ENCODE measurements at places on chromosomes 1 and 21. TPM values are rescaled to one million over a fixed set of nuclear protein-coding genes. Genes with fewer than 3 reads are reported as not detected.

Gene SLC25A34
- total RNA-seq: 13.0 TPM

Gene S100A8
- total RNA-seq: not detected

Gene EPS8L3
- not detected for total RNA-seq

Gene FAM78B
- not detected for total RNA-seq

Gene CHIT1
- total RNA-seq: 5.0 TPM

Gene OR2L8
- total RNA-seq: not detected

Gene CD52
- not detected for total RNA-seq

Gene RGS13
- total RNA-seq: 0.62 TPM

Gene DEPDC1
- 1.6 TPM for total RNA-seq

Gene CLCA1
- not detected for total RNA-seq

Gene PLA2G2F
- total RNA-seq: not detected

Gene TDRD5
- total RNA-seq: not detected

Gene XPR1
- total RNA-seq: 25.3 TPM

Gene TCHHL1
- not detected for total RNA-seq

Gene BROX
- 56.0 TPM for total RNA-seq

Gene MROH9
- total RNA-seq: 0.16 TPM

Gene YY1AP1
- 45.7 TPM for total RNA-seq
